ENCODE measurements at places on chromosomes 1 and 21.

DNA sequence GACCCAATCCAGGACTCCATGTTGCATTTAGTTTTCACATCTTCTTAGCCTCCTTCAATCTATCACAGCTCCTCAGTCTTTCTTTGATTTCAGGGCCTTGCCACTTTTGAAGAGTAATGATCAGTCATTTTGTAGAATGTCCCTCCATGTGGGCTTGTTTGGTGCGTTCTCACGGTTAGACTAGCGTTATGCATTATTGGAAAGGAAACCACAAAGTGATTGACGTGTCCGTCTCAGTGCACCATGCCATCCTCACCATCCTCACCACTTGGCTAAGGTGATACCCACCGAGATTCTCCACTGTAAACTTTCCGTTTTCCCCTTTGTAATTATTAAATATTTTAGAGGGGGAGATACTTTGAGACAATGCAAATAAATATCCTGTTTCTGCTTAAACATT is 59.6 kb upstream of the OLIG2 start:
- no peak for DNase-seq

- DNase-seq, result no peak
These were observed 948 bp downstream of the FBXO2 start for GRCh38 chr1:11653101-11653860.

GRCh38 chr1:214453109-214453722 is 98.2 kb downstream of the PTPN14 start:
- no peak for DNase-seq

DNA sequence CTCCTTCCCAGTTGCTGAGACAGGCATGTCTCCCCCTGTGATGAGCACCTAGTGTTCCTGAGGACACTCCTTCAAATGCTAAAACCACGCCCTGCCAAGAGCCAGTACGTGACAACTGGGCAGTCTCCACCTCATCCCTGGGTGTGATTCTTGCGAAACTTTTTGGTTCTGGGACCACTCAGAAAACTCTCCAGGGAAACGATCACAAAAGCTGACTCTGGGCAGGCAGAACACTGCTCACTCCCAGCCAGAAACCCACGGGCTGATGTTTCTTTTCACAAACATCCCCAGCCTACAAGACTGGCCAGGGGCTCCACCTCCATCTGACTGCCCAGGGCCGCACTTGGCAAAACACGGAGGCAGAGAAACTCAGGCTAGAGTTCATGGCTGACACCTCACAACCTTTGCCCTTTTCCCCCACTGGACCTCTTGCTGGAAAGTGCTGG is 24.4 kb downstream of the DHRS3 start:
- DNase-seq, result no peak

DNA sequence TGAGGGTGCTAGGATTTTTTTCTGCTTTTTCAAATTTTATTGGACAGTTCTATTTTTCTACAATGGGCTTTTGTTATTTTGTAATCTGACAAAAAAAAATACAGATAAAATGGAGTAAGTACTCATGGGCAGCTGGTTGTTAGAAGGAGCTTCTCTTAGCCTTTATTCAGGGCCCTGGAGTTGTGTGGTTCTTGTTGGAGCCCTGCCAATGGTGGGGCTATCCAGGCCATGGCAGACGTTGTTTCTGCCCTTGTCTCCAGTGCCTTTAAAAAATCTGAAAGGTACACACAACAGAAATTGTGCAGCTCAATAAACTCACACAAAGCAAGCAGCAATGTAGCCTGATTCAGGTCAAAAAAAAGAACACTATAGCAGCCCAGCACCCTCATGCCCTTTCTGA is 153.5 kb upstream of the GALNT2 start:
- DNase-seq, result no peak

DNA sequence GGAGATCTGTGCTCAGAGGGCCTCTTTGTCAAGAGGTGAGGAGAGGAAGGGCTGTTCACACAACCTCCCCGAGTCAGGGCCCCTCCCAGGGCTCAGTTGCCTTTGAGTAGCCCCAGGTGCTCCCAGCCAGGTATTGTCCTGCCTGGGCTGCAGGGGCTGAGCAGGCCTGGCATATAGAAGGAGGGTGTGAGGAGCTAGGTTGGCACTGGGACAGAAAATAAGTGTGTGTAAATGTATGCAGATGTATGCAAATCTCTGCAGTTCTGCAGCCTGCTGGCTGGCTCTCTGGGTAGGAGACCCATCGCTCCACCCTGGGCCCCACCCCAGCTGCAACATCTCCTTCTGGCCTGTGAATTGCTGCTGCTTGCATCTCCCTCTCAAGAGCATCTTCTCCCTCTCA is 52.4 kb downstream of the NAV1 start:
- no peak for DNase-seq

DNA sequence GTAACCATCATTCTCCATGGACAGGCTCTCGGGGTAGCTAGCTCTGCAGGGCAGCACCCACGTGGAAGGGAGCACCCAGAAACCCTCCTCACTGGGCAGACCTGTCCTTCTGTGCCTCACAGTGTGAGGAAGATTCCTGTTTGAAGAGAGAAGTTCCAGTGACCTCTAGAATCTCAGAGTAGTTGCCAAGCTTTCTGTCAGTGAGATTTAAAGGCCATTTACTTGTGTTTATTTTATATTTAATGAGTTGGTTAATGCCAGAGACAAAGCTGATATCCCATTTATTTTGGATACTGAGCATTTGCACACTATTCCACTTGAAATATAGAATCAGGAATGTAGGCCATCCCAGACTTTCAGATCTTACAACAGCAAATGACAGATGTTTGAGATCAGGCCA is 28.7 kb downstream of the MTARC1 start:
- DNase-seq, result no peak

GRCh38 chr1:170660871-170661645 is 2.9 kb upstream of the PRRX1 start:
- DNase-seq, result no peak

DNA sequence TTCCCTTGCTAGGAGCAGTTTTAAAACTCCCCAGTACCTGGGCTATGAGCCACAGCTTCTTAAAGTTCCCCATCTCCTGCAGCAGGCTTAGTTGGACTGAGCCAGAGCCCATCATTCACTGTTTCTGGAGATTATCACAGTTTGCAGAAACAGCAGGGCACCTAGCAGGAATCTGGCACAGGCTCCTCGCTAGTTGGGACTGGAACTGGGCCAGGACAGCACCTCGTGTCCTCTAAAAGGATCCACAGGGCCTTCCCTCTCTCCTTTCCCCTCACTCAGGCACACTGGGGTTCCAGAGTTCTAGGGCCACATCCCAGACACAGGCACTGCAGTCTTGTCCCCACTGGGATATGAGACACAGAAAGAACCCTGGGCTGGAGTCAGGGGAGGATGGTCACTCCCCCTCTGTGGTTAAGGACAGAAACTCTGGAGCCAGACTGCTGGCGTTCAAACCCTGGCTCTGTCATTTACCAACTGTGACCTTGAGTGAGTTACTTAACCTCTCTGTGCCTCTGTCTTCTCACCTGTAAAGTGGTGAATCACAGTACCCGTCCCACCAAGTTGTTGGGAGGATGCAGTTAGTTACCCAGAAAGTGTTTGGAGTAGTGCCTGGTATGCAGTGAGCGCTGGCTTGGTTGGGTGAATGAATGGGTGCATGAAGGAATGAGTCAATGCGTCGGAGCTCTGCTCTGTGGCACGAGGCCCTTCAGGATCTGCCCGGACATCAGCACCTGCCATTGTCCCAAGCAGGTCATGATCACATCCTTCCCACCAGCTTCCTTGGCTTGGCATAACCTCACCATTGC is 18.8 kb upstream of the ECE1 start:
- no peak for DNase-seq

GRCh38 chr1:60958001-60958400 is 124.4 kb upstream of the NFIA start:
- no peak for DNase-seq

DNA sequence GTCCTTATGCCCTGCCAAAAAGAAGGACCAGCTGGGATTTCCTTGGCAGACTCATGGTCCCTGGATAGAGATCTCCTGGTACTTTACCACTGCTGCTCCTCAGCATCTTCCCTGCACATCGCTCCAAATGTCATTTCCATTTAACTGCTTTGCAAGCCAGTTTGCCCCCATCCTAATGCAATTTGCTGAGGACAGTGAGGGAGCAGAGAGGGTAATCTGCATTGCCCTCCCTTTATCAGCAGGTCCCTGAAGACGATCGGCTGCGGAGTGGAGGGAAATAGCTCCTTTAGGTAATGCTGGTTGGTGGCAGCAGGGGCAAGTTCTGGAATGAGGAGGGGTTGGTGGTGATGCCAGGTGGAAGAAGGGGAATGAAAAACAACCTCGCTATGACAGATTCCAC is 2.7 kb downstream of the PLXNA2 start:
- DNase-seq, result no peak

DNA sequence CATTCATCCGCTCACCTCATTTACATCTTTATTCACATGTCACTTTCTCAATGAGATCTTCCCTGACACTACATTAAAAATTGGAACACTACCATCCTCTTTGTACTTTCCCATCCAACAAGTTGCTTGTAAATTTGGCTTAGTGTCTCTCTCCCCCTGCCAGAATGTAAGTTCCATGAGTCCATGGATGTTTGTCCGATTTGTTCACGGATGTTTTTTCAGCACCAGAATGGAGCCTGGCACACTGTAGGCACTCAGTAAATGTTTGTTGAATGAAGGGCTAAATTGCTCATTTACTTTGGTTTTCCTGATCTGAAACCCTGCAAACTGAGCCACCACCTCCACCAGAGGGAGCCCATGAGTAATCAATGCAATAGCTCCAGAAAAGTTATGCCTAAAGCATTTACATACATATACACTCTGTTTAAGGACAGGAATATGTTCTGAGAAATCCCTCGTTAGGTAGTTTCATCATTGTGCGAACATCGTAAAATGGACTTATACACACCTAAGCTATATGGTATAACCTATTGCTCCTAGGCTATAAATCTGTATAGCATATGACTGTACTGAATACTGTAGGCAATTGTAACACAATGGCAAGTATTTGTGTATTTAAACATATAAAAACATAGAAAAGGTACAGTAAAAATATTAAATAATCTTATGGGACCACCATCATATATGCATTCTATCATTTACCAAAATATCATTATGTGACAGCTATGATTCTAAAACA is 2.8 kb upstream of the EYA3 start:
- DNase-seq, result peak; percentile 49

- no peak for DNase-seq
These were observed at the start of gene SLC44A3 for GRCh38 chr1:94819945-94820746. SLC44A3 (plus strand) TSS chr1:94820357; CDS start chr1:94820452, 95 bp downstream.

- DNase-seq, result no peak
These were observed 105.7 kb upstream of the KCNJ15 start for GRCh38 chr21:38151021-38151645.

- no peak for DNase-seq
These were observed 240.1 kb downstream of the KCTD3 start for GRCh38 chr1:215807218-215807617.

- no peak for DNase-seq
These were observed 22.3 kb upstream of the RGS16 start for GRCh38 chr1:182626527-182626926.

DNA sequence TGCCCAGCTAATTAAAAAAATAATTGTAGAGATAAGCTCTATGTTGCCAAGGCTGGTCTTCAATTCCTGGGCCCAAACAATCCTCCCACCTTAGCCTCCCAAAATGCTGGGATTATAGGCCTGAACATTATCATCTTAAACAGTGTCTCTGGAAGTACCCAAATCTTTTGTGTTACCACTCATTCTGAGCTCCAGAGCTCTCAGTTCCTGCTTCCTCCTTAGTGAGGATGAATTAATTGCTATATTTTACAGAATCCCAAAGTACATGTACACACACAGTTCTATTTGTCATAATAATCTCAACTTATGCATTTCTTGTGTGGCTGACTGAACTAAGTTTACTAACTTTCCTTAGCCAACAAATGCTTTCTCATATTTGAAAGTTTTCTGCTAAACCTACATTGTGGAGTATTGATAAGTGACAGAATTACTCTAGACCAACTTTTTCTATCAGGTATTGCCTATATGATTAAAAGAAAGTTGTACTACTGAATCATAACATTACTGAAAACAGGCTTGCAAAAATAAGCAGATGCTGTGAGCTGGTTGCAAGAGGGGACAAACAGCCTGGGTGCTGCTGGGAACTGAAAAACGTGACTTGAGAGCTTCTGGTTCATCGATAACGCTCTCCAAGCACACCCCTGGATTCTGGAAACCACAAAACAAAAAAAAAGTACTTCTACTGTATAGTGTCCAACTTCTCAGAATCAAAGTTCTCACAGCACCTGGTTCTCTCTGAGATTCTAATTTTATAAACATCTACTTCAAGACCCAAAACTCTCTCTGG is 15.3 kb downstream of the VAV3 start:
- no peak for DNase-seq

DNA sequence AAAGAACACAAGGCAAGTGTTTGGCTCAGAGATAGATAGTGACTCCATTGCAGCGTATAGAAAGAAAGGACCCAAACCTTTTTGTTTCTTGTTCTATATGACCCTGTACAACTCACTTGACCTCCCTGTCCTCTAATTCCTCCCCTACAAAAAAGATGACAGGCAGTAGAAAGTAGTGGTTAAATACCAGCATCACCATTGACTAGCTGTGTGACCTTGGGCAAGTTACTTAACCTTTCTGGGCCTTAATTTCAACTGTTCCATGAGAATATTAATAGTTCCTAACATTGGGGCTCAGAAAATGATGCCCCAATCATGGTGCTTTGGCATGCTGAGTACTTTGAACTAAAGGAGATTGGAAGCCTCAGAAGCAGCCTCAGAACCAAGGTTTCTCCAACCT is 46.7 kb upstream of the MAN1A2 start:
- no peak for DNase-seq

DNA sequence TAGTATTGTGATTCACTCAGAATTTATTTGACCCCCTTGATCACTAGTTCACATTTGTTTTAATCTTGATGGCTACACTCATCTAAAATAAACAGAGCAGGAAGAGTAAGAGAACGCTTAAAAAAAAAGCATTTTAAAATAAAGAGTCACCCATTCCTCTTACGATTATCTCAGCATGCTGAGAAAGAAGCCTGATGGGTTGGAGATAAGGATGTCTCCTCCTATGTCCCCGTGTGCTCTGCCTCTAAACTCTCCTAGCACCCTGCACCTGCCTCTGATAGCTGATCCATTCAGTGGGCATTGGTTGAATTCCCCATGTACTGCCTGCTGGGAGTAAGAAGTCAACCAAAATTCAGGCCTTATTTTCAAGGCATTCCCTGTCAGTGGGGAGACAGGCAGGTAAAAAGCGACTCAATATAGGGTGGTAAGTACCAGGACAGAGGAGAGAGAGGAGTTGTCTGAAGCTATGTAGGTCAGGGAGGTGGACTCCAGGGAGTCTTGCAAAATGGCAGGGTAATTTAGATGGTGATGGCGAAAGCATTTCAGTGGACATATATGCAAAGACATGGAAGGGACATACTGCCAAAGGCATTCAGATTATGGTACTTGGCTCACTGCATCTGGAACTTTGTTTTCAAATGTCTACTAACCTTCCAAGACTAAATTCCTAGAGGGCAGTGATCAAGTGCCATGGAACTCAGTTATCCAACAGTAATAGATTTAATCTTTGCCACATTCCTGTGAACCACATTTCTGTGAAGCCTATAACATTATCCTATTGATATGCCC is 18.4 kb downstream of the ELAVL4 start:
- no peak for DNase-seq

DNA sequence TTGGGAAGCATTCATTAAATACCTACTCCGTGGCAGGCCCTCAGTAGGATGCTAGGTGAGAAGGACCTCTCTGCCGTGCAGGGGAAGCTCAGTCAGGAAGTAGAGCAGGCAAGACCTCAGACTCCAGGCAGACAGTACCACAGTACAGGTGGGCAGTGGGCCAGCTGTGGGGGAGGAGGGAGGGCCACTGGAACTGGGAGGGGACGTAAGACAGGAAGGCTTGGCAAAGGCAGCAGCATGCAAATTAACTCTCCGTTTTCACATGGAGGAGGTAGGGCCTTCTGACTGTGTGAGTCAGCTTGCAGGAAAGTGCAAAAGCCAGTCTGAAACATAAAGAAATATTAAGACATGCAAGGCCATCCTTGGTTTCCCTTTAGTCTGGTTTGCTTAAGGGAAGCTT is 157.7 kb downstream of the TRIM33 start:
- no peak for DNase-seq

Measured in stimulated activated CD4-positive, alpha-beta T cell treated with anti-CD3 and anti-CD28 coated beads, Interleukin-12 subunit alpha, Interleukin-12 subunit beta, amount 100 ng/mL, for 24 hours (primary cell).